ENCODE measurements at places on chromosomes 4 and X.

GRCh38 chr4:121796283-121796682, 4.8 kb upstream of the EXOSC9 start:
- no peak for DNase-seq

DNA sequence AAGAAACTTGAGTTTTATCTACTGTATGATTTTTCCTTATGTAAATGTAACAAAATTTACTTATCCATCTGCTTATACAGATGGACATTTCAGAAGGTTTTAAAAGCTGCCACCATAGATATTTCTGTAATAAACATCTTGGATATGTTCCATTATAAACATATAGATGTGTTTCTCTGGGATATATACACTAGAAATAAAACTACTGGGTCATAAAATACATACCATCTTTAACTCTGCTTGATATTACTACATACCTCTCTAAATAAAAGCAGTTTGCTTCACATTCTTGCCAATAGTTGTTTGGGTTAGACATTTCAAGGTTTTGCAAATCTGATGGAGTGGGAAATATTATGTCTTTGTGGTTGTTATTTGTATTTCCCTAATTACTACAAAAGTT, 220.6 kb downstream of the FBXO8 start:
- DNase-seq, result no peak

DNA sequence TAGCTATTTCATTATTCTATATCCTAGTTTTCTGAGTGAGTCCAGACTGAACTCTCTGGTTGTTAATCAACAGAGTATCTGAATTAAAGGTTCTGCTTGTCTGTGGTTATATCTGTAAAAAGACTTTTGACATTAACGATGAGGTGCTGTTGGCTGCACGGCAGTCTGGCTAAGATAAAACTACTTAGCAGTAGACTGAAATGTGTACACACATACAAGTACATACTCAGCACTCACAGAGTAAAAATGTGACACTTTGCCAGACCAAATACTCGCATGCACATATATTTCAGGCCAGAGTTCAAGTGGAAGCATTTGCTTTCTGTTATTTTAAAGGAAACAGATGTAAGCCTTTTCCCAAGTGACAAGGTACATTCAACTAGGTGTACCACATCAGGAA, 80.5 kb downstream of the PRDM5 start:
- DNase-seq, result peak; percentile 41

DNA sequence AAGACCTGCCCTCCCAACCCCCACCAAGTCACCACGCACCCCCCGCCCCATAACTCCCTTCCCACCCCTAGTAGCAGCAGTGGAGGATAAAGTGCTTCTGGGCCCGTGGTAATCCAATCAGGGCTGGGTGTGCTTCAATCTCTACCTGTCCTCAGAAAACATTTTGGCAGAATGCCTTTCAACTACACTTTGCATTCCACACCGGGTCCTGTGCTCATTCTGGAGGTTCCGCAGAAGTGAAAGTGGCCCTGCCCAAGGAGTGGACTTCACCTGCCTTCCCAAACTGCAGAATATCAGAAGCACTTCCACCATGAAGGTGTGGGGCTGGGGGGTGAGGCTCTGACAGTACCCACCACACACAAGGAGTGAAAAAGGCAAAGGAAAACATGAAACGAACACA, 322.3 kb downstream of the DHX15 start:
- no peak for DNase-seq

- no peak for DNase-seq
These were observed 17.3 kb upstream of the C1GALT1C1 start for GRCh38 chrX:120647127-120647526.

DNA sequence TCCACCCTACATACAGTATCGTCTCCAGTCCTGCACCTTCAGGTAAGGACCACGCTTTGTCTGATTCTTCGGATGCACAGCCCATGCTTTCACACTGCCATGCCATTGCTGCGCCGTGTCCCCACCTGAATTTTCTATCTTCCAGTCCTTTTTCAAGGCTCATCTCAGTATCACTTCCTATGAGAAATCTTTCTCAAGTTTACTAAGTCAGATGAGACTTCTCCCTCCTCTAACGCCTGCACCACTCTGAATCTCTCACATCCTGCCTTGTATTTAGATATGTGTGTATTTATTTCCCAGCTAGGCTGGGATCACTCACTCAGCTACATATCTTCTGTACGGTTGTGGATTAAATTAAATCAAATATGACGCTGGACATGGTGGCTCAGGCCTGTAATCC, 116.8 kb downstream of the SMIM20 start:
- no peak for DNase-seq

GRCh38 chr4:5378002-5378401, 326.7 kb downstream of the STK32B start:
- no peak for DNase-seq

DNA sequence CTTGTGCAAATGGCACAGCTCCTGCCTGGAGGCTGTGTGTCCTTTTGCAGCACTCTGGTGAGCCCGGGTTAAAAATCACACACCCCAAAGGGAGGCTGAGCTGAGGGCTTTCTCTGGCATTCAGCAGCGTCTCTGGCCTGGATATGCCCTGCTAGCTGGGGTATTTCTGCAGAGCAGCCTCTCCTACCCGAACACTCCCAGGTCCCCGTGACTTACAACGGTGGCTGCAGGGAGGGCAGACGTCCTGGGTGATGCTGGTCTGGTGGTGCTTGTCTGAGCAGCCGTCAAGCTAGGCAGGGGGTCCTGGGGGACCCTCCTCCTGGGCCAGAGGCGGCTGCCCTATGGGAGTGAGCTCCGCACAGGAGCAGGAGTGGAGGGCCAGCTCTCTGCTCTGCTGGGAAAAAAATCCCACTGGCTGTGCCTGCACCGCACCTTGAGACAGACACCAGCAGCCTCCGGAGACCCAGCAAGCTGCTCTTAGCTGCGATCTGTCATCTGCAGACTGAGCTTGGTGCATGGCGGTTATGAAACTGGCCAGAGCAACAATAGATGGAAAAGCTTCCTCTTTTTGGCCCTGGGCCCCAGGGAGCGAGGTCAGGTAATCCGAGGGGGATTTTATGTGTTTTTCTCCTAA, 41.3 kb upstream of the ASMTL start:
- no peak for DNase-seq
